ENCODE measurements at places on chromosomes 7 and 10.
A peak's percentile ranks its signal among the peaks of the same experiment; 100 is the strongest.

GRCh38 chr7:11127988-11128387 lies 154.3 kb downstream of the PHF14 start:
- DNase-seq = no peak

GRCh38 chr7:151119902-151120301 lies 33.6 kb downstream of the AGAP3 start:
- DNase-seq = no peak

- no peak for DNase-seq
Observed at GRCh38 chr10:60534761-60535389, 145.2 kb upstream of the ANK3 start.

- DNase-seq = no peak
Observed at GRCh38 chr10:95273393-95274312, 17.1 kb downstream of the PDLIM1 start.

GRCh38 chr7:85821926-85822325 lies 635.1 kb upstream of the SEMA3D start:
- DNase-seq = no peak

- DNase-seq = no peak
Observed at GRCh38 chr7:86668315-86668714, 24.6 kb downstream of the GRM3 start.

GRCh38 chr7:130276796-130277762 lies 10.4 kb downstream of the CPA2 start:
- DNase-seq = no peak

- DNase-seq = no peak
Observed at GRCh38 chr10:79203014-79203644, 134.4 kb downstream of the ZMIZ1 start.

DNA sequence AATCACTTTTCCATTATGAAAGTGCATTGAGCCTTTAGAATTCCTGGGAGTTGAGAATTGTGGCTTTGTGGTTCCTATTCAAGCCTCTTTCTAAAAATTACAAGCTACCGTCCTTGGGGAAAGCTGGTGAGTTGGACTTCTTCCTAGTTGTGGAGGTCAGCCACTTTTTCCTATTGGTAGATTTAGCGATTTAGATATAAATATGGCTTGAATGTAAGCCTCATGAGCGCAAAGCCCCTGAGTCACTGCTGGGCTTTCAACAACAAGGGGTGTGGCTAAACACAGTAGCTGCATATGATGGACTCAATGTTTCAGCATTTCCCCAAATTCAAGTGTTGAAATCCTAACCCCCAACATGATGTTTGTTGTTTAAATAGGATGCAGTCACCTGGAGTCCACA lies 150.0 kb upstream of the IGFBP3 start:
- no peak for DNase-seq

GRCh38 chr10:52965938-52966401 lies 193.4 kb upstream of the MBL2 start:
- DNase-seq = no peak

GRCh38 chr7:87850836-87851593 lies 25.1 kb downstream of the SLC25A40 start:
- no peak for DNase-seq

DNA sequence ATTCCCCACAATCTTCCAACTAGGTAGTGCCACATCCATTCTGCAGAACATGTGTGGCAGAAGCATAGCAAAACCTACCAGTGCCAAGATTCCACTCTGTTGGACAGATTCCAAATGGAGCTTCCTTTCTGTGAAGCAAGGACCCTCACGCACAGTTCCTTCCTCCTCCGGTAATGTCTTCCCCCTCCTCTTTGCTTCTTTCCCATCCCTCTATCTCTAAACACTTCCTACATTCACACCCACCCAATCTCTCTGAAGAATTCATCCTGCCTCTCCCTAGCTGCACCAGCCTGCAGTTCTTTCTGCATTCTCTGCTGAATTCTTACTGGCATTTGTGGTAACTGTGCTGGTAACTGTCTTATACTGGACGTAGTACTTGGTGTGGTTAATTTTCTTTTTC lies 124.9 kb downstream of the RNLS start:
- no peak for DNase-seq

GRCh38 chr7:66142334-66142733 lies 27.7 kb downstream of the CRCP start:
- no peak for DNase-seq

- peak; percentile 58 for DNase-seq
Observed at GRCh38 chr7:2555121-2556052, at the start of gene BRAT1. Gene BRAT1, minus strand, starts transcription at chr7:2555524. Its CDS starts 1,093 bp downstream, at chr7:2554431.

- DNase-seq = no peak
Observed at GRCh38 chr10:16995867-16996529, 133.6 kb downstream of the CUBN start.

DNA sequence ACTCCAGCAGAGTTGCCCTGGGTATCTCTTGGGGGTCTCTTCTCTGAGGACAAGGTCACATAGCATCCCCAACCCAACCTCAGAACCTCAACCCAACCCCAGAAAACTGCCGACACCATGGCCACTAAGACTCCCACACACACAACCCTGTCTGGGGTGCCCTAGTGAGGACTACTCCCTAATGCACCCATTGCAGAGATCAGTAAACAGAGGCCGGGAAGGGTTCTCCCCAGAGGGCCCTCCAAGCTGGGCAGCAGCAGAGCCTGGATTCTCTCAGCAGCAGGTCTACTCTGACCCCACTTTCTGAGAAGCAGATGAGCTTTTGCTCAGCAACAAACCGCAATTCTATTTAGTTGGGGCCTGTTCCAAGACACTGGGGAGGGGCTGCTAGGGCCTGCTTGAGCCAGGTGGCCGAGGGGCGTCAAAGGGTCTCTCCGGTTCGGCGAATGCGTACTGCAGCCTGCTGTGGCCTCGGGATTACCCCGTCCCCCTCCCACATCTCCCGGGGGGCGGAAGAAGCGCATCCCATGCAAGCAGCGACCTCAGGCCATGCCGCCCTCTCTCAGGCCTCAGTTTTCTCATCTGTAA lies 828 bp downstream of the OGDHL start:
- no peak for DNase-seq

DNA sequence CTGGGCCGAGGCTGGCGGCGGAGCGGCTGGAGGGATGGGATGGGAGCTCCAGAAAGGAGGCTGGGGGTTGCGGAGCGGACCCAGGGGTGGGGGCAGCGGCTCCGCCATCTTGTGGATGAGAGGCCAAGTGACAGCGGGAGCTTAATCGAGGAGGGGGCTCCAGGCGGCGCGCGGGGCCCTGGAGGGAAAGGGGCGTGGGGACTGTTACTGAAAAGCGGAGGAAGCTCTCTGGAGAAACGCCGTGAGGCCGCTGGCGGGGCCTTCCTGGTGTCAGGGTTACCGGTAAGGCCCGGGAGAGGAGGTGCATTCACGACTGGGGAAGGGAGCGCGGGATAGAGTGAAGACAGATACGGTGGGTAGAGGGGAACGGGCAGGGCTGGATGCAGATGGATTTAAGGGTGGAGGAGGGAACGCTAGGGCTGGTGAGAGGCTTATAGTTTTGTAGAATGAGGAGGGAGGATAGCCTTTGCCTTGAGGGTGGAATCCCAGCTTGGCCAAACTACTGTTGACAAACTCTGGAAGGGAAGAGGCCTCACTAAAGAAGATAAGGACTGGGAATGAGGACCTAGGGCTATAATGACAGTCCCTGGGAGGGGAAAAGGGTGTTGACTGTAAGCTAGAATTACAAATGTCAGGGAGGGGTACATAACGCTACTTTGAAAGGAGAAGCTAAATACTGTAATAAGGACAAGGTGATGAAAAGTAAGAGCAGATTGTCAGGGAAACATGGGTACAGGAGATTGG lies 535 bp downstream of the BTRC start:
- no peak for DNase-seq

All from keratinocyte (primary cell).